ENCODE measurements at places on chromosomes 5 and 9. TPM values are rescaled to one million over a fixed set of nuclear protein-coding genes. Genes with fewer than 3 reads are reported as not detected.

Gene MYOT
- not detected for total RNA-seq

Gene PPP2R2B
- total RNA-seq: under 0.01 TPM

Gene PCDH12
- total RNA-seq: under 0.01 TPM

Gene AJM1
- total RNA-seq: 0.88 TPM

Gene CTSV
- total RNA-seq: 0.36 TPM

Gene IRGM
- not detected for total RNA-seq

Gene FGF18
- total RNA-seq: under 0.01 TPM

Gene EIF4EBP3
- total RNA-seq: 4.7 TPM

Gene LEAP2
- under 0.01 TPM for total RNA-seq

Gene PARP8
- total RNA-seq: 22.1 TPM

Gene SPATA6L
- 0.72 TPM for total RNA-seq

Gene NR5A1
- not detected for total RNA-seq

Gene ZNF366
- not detected for total RNA-seq

Gene CD14
- 1.8 TPM for total RNA-seq

Gene GAPT
- not detected for total RNA-seq

- no peak for DNase-seq
Measured at GRCh38 chr5:955886-956761, 52.5 kb upstream of the NKD2 start.

GRCh38 chr9:75649060-75649459 is 241.4 kb upstream of the PCSK5 start:
- DNase-seq: no peak

- no peak for DNase-seq
Measured at GRCh38 chr9:32508728-32509127, 17.3 kb downstream of the RIGI start.

GRCh38 chr5:122810405-122810804 is 35.0 kb upstream of the SNX24 start:
- no peak for DNase-seq

GRCh38 chr5:143025971-143026370 is 255.8 kb downstream of the ARHGAP26 start:
- no peak for DNase-seq

GRCh38 chr5:9547122-9547947 is 1.5 kb upstream of the SEMA5A start:
- peak; percentile 71 for DNase-seq

GRCh38 chr5:180523629-180524466 is 29.7 kb downstream of the CNOT6 start:
- DNase-seq: no peak

- DNase-seq: no peak
Measured at GRCh38 chr5:79076819-79077218, 7.3 kb downstream of the BHMT2 start.

DNA sequence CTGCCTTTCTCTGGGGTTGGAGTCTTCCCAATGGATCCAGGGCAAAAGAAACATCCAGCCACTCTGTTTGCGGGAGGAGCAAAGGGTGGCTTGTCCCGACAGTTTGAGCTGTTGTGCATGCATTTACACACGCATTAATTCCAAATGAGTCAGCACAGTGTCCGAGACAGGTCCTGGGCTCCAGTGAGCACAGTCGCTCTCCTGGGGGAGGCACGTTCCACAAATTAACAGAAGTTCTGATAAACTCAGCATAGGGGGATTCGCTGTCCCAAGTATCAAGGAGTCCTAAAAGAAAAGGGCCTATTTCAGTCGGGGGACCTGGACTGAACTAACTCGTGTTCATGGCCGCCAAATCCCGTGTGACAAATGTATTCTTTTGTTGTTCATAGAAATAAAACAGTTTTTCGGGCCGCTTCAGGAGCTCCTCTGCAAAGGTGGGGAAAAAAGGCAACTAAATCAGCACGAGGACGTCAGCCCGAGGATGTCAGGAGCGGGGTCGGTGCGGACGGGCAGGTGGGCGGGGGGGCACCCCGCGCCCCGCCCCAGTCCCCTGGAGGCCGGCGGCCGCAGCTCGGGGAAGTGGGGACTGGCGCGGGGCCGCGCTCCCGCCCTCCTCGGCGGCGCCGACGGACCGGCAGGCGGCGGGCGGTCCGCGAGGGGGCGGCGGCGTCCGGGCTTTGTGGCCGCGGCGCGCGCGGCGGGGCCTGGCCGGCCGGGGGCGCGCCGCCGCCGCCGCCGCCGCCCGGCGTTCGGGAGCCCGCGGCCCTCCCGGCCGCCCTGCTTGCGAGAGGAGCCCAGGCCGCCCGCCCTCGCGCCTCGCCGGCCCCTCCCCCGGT is at the start of gene MSANTD3:
Gene MSANTD3 (plus strand): TSS at position 614 of the 836 bp plus-strand sequence. CDS start 14,796 bp downstream, outside the sequence.
- DNase-seq: peak; percentile 96

DNA sequence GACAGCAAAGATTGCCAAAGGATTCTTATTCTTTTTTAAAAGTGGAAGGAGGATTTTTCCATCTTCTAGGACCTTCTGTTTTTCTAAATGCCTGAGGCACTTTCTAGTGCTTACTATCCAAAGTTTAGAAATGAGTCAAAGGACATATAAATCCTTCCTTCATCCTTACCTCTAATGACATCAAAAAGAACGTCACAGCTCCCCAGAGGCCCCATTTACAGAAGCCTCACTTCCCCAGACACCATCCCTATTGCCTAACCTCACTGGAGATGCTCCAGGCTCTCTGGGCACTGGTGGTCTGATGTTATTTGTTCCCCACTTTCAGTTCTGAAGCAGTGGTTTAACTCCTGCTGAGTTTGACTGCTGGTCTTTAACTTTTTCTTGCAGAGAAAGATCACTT is 504.3 kb downstream of the AGTPBP1 start:
- DNase-seq: no peak

GRCh38 chr5:113450462-113450861 is 15.7 kb upstream of the TSSK1B start:
- DNase-seq: no peak

GRCh38 chr5:154892369-154892771 is 33.9 kb downstream of the CNOT8 start:
- no peak for DNase-seq

DNA sequence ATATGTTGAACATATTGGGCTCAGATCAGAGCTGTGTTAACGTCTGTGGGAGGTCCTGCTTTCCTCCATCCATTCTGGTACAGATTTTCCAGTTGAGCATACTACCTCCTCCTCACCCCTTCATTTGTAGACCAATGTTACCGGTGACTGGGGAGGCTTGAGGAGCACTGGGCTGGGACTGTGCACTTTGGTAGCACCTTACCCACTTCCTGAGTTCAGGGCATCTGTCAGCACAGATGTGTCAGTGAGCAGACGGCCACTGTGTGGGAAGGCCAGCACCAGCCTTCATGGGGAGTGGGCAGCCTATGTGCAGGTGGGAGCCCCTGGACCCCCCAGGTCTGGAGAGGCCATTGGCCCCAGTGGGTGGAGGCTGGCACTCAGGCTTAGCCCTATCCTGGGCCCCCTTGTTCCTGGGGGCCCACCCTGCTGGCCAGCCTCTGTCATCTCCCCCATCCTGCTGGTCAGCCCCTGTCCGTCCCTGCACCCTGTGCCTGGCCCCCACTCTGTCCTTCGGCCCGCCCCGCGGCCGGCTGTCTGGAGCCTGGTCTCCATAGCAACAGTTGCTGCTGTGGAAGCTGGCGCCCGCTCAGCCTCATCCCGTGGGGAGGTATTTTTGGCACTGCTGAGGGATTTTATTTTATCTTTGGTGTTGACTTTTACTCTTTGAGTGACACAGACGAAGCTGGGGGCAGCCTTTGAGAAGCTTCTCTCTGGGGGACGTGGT is 21.3 kb downstream of the WNK2 start:
- DNase-seq: peak; percentile 97

DNA sequence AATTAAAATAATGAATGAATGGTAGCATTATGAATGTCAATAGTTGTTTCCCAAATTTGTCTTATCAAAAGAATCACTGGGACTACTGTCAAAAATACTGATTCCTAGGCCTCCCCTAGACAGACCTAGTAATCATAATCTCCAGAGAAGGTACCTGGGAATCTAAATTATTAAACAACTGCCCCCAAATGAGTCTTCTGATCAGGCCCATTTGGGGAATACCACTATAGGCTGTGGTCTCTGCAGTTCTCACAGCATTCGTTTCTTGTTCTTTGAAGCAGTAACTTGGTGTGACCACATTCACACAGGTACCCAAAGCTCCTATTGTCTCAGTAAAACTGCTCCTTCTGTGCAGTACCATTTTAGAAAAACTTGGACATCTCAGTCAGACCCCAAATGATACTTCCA is 230.9 kb downstream of the PIK3R1 start:
- DNase-seq: no peak

- no peak for DNase-seq
Measured at GRCh38 chr5:111262153-111262552, 38.0 kb downstream of the CAMK4 start.

GRCh38 chr5:166276006-166276405 is 2015.4 kb upstream of the WWC1 start:
- no peak for DNase-seq

- no peak for DNase-seq
Measured at GRCh38 chr5:94972268-94972667, 312.6 kb downstream of the MCTP1 start.

DNA sequence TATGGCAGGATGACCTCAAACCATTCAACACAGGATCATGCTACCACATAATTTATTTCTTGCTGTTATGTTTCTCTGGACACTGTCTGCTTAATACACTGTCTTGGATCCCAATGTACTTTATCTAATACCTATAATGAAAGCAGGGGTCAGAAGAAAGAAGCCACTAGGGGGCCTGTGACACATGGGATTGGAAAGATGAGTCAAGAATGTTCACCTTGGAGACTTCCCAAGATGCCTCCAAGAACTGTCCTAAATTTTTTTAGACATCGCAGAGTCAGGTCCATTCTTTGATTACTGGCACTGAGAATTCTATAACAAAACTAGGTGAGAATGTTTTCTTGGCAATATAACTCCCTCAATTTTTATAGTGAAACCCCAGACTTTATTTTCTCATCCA is 305.8 kb upstream of the SMARCA2 start:
- DNase-seq: no peak

DNA sequence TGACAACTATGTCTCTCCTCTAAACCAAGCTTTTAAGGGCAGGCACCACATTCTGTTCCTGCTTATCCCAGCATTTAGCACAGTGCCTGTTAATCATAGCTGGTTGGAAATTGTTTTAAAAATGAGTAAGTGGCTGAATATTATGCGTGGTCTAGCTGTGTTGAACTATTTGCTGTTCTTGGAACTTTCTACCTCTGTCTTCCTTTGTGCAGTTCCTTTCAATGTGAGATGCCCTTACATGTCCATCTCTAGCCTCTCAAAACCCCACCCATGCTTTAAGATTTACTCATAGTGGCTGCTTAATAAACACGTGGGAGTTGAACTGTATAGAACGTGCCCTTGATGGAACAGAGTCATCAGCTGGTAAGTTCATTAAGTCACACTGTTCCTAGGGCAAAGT is 34.5 kb downstream of the C9orf57 start:
- peak; percentile 81 for DNase-seq

GRCh38 chr5:6360323-6361072 is 17.8 kb downstream of the MED10 start:
- DNase-seq: no peak

DNA sequence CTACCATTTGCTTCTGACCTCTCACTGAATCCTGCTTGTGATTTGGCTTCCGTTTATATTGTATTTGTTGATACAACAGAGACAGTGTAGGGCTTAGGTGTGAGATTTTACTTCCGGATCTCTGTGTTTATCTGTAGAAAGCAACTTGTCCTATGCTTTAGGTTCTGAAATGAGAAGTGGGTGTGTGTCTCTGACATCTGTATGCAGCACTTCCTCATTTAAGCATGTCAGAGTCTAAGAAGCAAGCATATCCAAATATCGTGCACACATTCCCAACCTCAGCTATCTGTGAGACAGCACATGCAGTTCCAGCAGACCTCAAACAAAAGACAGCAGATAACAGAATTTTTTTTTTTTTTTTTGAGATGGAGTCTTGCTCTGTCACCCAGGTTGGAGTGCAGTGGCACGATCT is 16.3 kb downstream of the KLF9 start:
- DNase-seq: no peak

DNA sequence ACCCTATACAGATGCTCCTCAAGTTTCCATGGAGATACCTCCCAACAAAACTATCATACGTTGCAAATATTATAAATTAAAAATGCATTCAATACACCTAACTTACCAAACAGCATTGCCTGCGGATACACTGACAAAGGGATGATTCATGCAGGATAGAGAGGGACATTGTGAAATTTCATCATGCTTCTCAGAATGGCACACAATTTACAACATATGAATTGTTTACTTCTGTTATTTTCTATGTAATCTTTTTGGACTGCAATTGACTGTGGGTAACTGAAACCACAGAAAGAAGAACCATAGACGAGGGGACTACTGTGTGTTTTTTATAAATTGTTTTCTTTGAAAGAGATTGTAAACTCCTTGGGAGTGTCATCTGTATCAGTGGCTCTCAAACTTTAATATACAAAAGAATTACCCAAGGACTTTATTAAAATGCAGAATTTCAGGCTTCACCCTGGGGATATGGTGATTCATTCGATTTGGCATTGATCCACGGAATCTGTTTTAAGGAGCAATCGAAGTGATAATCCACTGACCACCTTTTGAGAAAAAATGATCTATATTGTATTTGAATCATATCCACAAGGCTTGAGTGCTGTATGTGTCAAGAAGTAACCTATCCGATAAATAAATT is 146.4 kb downstream of the SGCD start:
- no peak for DNase-seq

DNA sequence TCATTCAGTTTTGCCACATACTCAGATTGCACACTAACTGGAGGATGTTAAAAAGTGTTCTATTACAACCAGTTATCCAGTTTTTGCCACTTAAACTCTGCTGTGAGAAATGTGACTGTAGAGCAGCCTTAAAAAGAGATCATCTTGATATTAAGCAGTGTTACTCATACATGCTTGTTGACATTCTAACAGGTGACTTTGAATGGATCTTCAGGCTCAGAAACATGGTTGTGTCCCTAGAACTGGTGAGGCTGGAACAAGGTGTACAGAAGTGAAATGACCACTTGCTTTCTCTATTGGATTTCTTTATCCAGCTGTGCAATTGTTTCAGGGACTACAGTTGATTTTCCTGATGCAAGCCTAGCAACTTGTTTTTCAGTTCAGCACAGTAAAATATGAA is 166.1 kb upstream of the CCDC152 start:
- no peak for DNase-seq

- no peak for DNase-seq
Measured at GRCh38 chr9:133158695-133159094, 5.0 kb downstream of the GBGT1 start.

GRCh38 chr5:144335561-144335960 is 164.9 kb downstream of the KCTD16 start:
- no peak for DNase-seq

DNA sequence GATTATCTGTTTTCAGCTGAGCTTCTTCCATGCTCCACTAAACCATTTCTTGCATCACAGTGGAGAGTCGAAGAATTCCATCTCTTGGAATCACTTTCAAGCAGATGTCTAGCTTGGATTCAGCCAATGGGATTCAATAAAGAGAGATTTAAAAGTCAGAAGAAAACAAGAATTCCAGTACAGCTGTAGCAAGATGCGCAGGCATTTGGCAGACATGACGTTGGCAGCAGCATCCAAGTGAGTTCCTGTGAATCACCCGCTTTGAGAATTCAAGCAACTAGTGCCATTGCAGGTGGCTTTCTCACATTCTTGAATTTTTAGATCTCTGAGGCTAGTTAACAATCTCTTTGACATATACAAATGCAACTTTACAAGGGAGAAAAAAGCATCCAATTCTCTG is 467.0 kb downstream of the CDH10 start:
- no peak for DNase-seq

Data from osteoblast (primary cell).